Bronchial epithelial cell (primary cell): ENCODE measurements at places on chromosomes 6 and 20. TPM values are rescaled to one million over a fixed set of nuclear protein-coding genes. Genes with fewer than 3 reads are reported as not detected.
A peak's percentile ranks its signal among the peaks of the same experiment; 100 is the strongest.

DNA sequence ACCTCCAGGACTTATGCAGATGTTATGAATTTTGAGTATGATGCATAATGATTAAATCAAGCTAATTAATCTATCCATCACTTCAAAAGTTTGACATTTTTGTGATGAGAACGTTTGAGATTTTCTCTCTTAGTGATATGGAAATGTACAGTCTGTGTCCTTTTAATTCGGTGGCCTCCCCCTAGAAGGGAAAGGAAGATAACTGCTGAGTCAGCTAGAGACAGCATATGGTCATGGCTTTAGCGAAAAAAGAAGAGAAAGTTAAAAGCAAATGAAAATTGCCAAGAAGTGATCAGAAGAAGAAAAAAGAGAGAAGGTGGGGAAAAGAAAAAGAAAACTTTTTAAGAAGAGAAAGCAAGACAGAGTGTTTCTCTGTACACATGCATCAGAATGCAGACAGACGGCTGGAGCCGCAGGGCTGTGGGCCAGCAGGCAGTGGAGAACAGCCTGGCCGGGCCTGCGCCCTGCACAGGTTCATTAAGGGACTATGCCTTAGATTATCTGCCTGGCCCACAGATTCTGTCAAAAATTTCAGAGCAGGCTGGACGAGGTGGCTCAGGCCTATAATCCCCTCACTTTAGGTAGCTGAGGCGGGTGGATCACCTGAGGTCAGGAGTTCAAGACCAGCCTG is 7.7 kb downstream of the PRR18 start:
- no peak for DNase-seq

DNA sequence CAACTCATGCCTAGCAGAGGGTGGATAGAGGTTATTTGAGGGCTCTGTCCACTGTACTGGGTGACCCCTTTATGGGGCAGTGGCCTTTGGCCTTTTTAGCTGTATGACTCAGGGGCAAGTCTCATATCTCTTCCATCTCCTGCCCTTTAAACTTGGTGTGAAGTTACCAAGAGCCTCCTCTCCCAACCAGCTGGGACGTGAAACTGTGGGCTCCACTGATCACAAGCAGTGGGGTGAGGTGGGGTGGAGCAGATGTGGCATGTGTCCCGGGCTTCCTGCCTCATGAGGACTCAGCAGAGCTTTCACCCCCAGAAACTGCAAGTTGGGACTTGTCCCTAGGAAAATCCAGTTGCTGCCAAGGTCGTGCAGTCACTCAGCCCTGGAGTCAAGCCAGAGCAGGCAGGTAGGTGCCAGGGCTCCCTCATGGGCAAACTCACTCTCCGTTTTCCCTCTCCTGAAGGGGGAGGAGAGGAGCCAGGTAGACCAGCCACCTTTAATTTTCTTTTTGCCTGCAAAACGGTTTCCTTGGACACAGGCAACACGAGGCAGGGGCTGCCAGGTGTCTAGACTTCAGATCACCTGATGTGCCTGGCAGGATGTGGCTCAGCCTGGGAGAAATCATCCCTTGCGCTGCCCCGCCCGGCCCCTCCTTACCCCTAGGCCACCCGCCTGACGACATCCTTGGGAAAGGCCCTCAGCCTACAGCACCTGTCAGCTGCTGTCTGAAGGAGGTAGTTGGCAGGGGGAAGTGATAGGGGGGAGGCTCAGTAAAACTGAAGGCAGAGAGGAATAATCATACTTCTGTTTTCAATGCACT is 4.0 kb downstream of the CDKN1A start:
- peak; percentile 98 for DNase-seq

The AGER gene
- 0.26 TPM in 2 replicates for total RNA-seq

DNA sequence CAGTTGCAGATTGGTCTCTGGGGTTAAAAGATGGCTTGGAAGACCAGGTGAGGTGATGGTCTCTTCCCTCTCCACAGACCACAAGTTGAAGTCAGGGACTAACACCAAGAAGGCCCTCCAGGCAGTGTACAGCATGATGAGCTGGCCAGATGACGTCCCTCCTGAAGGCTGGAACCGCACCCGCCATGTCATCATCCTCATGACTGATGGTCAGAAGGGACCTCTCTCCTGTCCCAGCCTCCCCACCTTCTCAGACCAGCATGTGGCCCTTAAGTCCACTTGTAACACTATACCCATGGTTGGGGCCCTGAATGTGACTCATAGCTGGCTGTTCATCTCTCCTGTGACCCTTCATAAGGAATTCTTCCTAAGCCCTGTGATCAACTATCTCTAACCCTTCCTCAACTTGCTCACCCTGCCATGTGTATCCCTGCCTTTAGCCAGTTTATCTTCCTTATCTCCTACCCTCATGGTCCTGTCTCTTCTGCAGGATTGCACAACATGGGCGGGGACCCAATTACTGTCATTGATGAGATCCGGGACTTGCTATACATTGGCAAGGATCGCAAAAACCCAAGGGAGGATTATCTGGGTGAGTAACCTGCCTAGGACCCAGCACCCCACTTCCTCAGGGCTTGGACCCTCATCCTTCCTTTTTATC is 3.0 kb downstream of the CFB start:
- DNase-seq = peak; percentile 47

The HSPA12B gene
- total RNA-seq = not detected in 2 replicates

GRCh38 chr6:32073101-32073500 is 34.9 kb downstream of the CYP21A2 start:
- no peak for DNase-seq

- peak; percentile 79 for DNase-seq
Observed at GRCh38 chr6:83309344-83309743, 116.2 kb downstream of the RWDD2A start.

DNA sequence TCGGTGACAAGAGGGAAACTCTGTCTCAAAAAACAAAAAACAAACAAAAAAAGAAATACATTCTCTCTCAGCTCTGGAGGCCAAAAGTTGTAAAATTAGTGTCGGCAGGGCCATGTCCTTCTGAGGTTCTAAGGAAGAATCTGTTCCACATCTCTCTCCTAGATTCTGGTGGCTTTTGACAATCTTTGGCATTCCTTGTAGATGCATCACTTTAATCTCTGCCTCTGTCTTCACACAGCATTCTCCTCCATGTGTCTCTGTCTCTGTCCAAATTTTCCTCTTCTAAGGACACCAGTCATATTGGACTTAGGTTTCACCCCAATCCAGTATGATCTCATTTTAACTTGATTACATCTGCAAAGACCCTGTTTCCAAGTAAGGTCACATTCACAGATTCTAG is 9.1 kb downstream of the PPP2R5D start:
- no peak for DNase-seq

GRCh38 chr20:37627767-37628130 is 66.1 kb upstream of the CTNNBL1 start:
- DNase-seq = no peak

The RAET1L gene
- 0.79 and 20.4 TPM in 2 replicates for total RNA-seq

The EPB41L1 gene
- total RNA-seq = 2.1 and 2.7 TPM in 2 replicates

The TOX2 gene
- not detected in 2 replicates for total RNA-seq

DNA sequence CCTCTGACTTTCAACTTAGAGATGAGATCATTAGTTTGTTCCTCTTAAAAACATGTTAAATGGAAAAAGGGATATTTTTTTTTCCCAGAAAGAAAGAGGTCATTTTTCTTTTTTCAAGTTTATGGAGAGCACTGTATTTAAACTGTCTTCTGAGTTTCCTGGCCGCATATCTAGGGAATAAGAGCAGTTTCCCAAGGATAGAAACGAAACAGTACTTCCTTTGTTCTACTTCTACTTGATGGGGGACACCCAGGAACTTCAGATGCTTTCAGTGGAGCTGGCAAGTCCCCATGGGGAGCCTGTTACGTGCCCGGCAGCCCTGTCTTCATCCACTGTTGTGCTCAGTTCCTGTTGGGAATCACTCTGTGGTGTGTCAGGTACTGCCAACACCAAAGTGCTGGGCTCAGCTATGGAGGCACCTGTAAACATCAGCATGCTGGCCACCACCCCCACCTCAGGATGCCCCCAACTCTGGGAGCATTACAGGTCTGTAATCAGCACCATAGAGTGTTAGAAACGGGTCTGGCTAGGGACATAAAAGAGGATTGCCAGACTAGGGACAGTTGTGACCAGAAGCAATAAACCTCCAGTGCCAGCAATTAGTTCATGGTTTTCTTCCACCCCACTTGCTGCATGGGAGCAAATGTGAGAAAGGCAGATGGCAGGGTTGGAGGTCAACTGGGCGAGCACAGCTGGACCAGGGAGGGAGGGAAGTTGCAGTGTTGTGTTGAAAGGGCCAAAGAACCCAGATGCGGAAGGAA is 221.7 kb upstream of the ECI2 start:
- no peak for DNase-seq

The SPATS1 gene
- total RNA-seq = not detected in 2 replicates

The GPR6 gene
- not detected in 2 replicates for total RNA-seq

DNA sequence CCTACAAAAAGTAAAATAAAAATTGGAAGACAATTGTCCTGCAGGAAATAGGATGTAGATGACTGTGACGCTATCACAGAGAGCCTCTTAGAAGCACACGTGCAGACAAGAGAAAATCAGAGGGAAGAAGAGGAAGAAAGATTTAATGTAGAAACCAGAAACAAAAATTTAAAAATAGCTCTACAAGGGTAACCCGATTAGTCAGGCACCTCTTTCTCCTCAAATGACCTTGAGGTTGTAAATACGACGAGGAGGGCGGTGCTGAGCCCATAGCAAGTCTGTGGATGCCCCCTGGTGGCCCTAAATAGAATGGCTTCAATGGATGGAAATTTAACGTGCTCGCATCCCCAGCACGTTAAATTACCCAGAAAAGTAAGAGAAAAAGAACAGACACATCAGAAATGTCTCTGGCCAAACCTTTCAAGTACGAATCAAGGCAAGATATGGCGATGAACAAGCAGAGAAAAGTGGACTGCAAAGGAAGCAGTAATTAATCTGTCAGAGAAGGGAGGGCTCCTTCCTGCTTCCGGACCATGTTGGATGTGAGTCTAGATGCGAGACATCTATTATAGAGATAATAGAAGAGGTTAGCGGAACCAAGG is 4.2 kb upstream of the PRPH2 start:
- DNase-seq = peak; percentile 69

The IYD gene
- total RNA-seq = not detected in 2 replicates

The GABRR1 gene
- total RNA-seq = not detected in 2 replicates

The TRIM15 gene
- total RNA-seq = not detected in 2 replicates

GRCh38 chr6:38974389-38975151 is 74.0 kb upstream of the GLP1R start:
- no peak for DNase-seq

The ZFP57 gene
- total RNA-seq = 0.90 and 1.6 TPM in 2 replicates

The CALHM6 gene
- 0.64 and 0.79 TPM in 2 replicates for total RNA-seq

The NOP56 gene
- 166 and 288 TPM in 2 replicates for total RNA-seq

The MTRF1L gene
- total RNA-seq = 9.7 and 11.3 TPM in 2 replicates

The CCM2L gene
- not detected in 2 replicates for total RNA-seq

The ZBTB46 gene
- 0.53 and 2.0 TPM in 2 replicates for total RNA-seq

DNA sequence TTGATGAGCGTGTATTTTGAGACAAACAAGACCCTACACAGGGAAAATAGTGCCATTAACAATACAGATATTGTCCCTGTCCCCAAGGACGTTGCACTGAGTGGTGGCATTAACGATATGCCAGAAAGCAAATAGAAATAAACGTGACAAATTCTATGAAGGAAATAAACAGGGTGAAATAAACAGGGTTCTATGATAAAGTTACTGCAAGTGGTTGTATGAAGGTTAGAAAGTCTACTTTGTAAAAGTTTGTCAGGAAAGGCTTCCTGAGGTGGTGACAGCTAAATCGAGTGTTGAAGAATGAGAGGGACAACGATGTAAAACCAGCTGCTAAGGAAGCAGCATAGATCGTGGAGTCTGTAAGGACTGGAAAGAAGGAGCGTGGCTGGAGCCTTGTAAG is 380.2 kb downstream of the LAMA2 start:
- no peak for DNase-seq

DNA sequence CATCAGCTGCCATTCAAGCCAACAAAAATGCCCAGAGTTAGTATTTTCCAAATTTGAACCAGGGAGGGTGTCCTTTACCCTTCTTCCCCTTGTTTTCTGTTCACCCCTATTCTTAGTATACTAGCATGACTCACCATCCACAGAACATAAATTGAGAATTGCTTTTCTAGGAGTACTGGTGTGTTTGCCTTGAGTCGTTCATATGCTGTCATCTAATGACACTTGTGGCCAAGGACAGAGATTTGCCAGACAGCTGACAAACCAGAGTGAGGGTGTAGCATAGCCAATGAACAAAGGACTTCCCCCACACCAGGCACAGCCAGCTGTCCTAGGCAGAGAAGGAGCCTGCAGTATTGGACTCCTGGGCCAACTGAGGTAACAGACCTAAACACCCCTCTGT is 62.2 kb downstream of the FILIP1 start:
- peak; percentile 37 for DNase-seq
